ENCODE measurements at places on chromosomes 7 and 10. TPM values are rescaled to one million over a fixed set of nuclear protein-coding genes. Genes with fewer than 3 reads are reported as not detected.

Gene SLC16A12
- total RNA-seq: 3.4 TPM

Gene ERVW-1
- total RNA-seq: not detected

Gene PPP1R3C
- 48.1 TPM for total RNA-seq

Gene PCLO
- 5.3 TPM for total RNA-seq

Gene TRIM73
- 4.8 TPM for total RNA-seq

Gene PDE1C
- total RNA-seq: 18.7 TPM

Gene NUB1
- 62.7 TPM for total RNA-seq

Gene SPRN
- 0.33 TPM for total RNA-seq

Gene TAS2R38
- total RNA-seq: not detected

Gene GBX1
- total RNA-seq: not detected

Gene ACSL5
- 31.8 TPM for total RNA-seq

Gene SORBS1
- total RNA-seq: 156 TPM

Gene PPA1
- 174 TPM for total RNA-seq

Gene AASS
- 50.1 TPM for total RNA-seq

Gene LMOD2
- total RNA-seq: not detected

Gene MAGI2
- total RNA-seq: 20.2 TPM

Gene ITPRID1
- total RNA-seq: 1.6 TPM

Gene LHPP
- total RNA-seq: 17.0 TPM

Gene CRTAC1
- 1.6 TPM for total RNA-seq

Gene PIP
- total RNA-seq: 1.6 TPM

Gene LEP
- total RNA-seq: 48.2 TPM

Gene PTPRE
- total RNA-seq: 25.6 TPM

Gene WASHC2A
- total RNA-seq: 41.3 TPM

Gene AGAP4
- 23.9 TPM for total RNA-seq

Gene LRIT1
- total RNA-seq: not detected

Gene SRRM3
- total RNA-seq: 3.4 TPM
